ENCODE measurements at places on chromosomes 11 and 22.
A peak's percentile ranks its signal among the peaks of the same experiment; 100 is the strongest.

DNA sequence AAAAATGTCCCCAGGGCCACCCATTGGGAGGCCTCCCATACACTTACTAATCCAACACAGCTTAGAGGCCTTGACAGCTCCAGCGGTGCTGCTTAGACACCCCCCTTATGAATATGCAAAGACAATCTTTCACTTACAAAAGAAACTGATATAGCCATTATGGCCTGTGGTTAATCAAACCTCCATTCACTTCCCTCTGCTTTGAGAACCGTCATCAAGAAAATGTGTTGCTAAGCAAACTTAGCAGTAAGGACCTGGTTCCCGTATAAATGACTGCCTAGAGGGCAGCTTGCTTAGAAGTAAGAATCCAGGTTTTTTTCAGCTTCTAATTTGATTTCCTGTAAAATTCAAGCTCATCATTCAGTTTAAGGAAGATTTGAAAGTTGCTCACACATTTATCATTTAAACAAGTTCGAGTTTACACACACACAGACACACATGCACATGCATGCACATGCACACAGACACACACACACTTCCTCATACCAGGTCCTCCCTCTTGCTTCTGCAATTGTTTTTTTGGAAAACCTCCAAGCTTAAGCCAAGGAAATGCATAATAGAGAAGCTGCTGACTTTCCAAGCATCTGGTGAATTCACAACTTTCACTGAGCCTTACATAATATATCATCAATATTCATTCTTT lies 137.7 kb upstream of the BLID start:
- no peak for DNase-seq

DNA sequence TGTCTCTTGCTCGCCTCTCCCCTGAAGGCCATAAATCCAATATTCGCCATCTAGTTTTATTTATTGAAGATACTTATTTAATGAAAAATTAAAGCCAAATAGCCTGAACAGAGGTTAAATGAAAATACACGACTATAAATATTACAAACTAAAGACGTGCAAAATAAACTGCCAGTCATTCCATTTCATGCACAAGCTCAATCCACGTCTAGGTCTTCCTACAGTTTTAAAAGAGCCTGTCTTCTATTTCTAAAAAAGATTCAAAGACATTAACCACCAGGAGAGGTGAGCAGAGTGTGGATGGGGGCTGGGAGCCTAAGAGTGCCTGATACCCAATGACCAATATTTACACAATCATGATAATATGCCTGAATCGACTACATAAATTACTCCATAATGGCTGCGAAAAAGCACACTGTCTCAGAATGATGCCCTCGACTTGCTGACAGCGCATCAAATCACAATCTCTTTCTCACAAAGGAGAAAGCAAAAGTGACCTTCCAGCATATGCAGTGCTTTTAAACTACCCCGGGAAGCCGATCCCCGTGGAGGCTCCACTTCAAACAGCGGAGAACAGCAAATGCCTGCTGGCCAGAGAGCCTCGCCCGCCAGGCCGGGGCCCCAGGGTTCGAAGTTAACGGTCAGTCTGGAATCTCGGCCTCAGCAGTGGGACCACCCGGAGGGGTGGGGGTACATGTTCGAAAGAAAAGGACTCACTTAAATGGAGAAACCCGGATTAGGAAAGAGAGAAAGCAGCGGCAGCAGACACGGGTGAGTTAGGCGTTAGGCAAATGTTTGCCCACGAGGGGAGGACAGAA lies 1.7 kb downstream of the FCHSD2 start:
- DNase-seq, result peak; percentile 24

GRCh38 chr11:92531065-92531739 lies 306.6 kb downstream of the FAT3 start:
- DNase-seq, result no peak

DNA sequence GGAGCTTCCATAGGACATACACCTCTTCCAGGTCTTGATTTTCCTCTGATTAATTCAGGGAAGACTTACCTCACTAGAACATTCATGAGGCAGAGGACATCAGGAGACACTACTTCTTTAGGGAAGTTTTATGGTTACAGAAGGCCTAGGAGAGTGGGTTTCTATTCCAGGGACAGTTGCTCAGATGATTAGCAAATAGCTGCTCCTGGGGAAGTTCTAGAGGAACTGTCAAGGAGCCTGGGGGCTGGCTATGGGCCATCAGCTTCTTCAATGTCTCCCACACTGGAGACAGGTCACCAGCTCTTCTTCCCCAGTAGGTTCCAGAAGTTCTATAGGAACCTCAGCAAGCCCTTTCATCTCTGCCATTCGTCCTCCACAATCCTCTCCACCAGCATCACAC lies 11.5 kb upstream of the OR10A5 start:
- no peak for DNase-seq

DNA sequence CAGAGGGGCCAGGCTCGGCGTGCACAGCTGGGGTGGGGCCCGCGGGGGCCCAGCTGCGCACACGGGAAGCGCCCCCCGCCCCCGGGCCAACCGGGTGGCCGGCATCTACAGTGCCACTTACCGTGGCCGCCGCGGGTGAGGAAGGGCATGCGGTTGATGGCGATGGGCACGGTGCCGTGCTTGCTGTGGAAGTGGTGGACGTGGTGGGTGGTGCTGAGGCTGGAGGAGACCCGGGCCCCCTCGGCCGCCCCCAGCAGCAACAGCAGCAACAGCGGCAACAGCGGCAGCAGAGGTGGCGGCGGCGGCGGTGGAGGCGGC lies 51.4 kb downstream of the SLC22A12 start:
- no peak for DNase-seq

DNA sequence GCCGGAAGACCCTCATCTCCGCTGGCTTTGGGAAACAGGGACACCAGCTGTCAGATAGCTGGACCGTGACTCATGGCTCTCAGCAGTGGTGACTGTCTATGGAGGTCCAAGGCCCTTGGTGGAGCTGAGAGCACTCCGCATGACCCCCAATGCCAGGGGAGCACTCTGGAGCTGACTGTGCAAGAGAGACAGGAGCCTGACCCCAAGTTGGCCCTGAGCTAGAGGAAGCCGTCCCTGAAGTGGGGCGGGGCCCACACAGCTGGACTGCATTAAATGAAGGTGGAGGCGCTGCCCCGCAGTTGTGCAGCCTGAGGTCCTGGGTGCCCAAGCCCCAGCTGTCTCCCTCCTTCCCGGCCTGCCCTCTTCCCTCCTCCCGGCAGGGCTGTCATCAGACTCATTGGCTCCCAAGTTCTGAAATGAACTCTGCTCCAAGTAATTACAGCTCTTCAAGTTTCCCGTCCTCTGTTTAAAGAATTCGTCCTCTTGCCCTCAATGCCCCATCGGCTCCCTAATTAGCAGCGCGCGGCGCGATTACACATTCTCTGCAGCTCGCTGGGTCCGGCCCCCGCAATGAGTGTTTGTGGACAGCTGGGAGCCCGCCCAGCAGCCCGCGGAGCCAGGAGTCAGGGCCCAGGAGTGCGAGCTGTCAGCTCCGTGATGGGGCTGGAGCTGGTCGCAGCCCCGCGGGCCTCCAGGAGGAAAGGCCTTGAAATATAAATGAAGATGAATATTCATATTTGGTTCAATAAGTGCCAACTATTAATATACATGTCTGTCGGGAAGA lies 93.2 kb upstream of the LMO1 start:
- DNase-seq, result peak; percentile 25

DNA sequence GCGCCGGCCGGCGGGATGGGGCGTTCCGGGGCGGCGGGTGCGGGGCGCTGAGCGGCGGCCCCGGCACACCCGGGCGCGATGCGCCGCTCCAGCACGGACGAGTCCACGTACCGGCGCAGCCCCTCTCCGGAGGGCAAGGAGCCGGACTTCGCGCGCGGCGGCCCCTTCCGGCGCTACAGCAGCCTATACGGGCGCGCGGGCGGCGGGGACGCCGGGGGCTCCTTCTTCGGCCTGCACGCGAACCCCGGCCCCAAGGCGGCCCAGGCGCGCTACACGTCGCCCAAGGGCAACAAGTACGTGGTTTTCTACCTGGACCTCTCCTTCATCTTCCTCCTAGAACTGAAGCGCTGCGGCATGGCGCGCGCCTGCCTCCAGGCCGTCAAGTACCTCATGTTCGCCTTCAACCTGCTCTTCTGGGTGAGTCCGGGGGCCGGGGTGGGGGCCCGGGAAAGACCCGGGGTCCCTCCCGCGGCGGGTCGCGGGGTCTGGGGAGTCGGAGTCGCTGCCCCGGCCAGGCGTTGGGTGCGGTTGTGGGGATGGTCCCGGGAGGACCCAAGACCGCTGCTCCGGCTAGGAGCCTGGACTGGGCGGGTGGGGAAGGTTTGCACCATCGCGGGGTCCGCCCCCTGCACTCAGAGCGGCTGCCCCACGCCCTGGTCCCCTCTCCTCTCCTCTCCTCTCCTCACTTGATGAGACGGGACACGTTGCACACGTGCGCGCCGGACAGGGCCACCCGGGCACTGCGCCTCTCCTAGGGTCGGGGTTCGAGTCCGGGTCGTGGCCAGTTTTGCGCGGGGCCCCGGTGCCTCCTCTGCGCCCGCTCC lies 7.5 kb downstream of the TSPAN4 start:
- DNase-seq, result no peak

GRCh38 chr11:57336111-57336666 lies 497 bp upstream of the SSRP1 start:
- no peak for DNase-seq

DNA sequence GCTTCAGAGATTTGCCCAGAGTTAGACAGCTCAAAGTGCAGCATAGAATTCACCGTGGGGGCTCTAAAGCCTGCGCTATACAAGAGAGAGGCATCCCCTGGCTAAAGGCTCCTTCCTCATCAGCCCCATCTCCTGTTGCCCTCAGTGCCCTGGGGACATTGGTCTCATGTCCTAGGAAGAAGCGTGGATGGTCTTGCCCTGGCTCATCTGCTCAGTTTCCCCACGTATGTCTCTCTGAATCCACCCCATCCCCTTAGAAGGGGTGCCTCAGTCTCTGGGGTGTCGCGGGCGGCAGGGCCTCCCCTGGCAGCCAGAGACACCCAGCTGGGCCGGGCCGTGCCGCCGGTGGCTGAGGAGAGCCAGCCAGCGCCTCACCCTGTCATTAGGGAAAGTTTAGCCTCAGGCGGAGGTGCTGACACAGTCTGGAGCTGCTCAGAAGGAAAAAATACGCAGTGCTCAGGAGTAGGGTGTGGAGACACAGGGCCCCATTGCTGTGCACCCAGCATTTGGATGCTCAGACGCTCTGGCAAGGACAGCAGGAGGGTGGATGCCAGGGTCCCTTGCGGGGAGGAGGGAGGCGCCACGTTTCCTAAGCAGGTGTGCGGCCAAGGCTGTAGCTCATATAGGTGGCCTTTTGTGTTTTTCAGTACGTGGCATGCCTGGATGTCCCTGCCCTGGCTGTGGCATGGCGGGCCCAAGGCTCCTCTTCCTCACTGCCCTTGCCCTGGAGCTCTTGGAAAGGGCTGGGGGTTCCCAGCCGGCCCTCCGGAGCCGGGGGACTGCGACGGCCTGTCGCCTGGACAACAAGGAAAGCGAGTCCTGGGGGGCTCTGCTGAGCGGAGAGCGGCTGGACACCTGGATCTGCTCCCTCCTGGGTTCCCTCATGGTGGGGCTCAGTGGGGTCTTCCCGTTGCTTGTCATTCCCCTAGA lies 1.3 kb downstream of the SLC39A13 start:
- DNase-seq, result no peak

- no peak for DNase-seq
Measured at GRCh38 chr11:75069473-75069872, 27.2 kb downstream of the OR2AT4 start.

- no peak for DNase-seq
Measured at GRCh38 chr11:108825381-108825780, 160.5 kb downstream of the DDX10 start.

DNA sequence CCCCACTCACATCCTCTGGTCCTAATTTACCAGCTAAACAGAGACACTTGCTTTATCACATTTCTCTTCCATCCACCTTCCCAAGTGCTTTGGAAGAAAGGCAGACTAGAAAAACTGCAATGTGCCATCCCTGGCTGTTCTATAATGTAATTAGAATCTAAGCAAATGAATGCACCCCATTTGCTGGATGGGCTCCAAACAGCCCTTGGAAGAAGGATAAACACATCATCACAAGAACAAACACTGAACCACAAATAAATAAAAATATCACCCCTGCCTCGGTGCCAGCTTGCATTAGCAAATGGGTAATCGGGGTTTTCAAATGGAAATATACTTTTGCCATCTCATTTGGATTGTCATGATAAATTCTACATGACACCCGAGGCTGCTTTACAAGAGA lies 296.6 kb upstream of the ISX start:
- no peak for DNase-seq

DNA sequence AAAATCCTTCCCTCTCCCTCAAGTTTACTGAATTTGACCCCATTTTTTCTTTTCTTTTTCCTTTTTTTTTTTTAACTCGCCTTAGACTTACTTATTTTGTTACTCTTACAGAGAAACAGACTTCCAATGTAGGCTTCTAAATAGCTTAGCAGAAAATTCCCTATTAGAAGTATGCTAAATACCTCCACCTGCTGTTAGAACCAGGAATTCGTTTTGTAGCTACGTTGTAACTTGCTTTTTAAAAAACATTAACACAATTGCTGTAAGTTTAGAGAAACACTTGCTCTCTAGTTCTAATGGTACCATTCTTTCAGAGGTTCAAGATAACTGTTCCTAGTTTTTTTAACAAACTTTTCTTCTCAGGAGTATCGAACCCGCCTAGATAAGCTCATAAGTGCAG lies 324.2 kb downstream of the DCDC1 start:
- DNase-seq, result no peak

DNA sequence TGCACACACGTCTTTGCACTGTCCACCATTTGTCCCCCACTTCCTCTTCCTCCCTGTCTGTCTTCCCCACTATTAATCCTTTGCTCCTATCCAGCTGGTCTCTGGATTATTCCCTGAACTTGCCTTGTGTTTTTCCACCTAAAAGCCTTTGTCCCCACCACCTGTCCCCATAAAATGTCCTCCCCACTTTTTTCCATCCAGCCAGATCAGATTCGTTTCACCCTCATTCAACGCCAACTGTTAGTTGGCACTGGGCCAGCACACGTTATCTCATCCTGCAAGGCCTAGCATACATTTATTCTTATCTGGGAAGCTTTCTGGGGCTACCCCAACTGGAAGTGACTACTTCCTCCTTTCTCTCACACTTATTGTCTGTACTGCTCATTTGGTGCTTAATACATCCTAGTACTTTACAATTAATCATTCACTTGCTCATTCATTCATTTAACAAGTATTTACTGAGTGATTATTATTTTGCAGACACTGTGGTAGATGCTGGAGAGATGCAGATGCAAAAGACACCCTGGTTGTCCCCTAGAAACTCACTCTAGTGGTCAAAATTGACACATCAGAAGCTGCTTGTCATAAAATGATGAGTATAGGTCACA lies 96.2 kb downstream of the RASSF10 start:
- DNase-seq, result peak; percentile 32

GRCh38 chr22:29309332-29310064 lies 3.0 kb downstream of the GAS2L1 start:
- DNase-seq, result no peak

GRCh38 chr11:35486446-35486845 lies 39.0 kb downstream of the PAMR1 start:
- DNase-seq, result no peak

DNA sequence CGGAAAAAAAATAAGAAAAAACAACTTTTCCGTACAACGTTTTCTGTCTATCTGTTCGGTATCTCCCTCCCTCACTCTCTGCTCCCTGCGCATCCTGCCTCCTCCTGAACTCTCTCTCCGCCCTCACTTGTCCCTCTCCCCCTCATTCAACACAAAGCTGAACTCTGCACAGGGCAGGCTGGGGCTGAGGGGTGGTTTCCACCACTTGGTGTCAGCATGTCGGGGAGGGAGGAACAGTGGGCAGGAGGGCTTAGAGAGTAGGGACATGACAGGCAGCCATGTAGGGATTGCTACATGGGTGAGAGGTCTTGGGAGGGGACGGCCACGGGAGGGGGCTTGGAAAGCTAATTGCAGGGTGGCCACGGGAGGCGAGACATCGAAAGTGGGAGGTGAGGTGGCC lies 17.6 kb downstream of the SLC22A12 start:
- no peak for DNase-seq

- DNase-seq, result no peak
Measured at GRCh38 chr22:31915586-31915985, 28.7 kb upstream of the YWHAH start.

All from NCI-H2227 treated with DMSO at 0.1 percent for 48 hours (cell line).